ENCODE measurements at places on chromosomes 4 and X. TPM values are rescaled to one million over a fixed set of nuclear protein-coding genes. Genes with fewer than 3 reads are reported as not detected.

GRCh38 chrX:55624403-55624802, 1.2 kb downstream of the FOXR2 start:
- no peak for DNase-seq

MSANTD1 gene
- 10.1 TPM for total RNA-seq

DNA sequence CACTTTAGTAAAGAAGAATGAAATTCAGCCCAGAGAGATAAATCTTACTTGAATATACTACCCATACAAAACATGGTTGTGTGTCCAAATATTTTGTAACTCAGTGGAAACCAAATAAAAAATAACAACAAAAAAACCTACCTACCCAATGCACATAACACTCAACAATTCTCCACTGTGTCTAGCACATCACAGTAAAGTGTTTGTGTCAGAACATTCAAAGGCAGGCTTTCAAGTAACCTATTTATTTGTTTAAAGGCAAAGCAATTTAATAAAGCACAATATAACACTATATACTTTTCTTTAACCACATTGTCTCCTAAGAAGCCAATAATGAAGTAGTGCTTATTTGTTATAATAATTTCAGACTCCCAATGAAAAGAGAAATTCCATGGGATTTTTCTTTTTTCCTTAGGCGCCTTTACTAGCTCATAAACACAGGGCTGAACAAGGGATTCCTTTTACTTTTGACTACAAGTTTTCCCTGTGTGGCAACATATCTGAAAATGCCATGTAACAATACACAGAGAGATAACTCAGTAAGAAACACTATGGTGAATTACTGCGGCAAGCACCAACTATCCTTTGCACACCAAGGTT, 13.7 kb downstream of the RASGEF1B start:
- no peak for DNase-seq

DNA sequence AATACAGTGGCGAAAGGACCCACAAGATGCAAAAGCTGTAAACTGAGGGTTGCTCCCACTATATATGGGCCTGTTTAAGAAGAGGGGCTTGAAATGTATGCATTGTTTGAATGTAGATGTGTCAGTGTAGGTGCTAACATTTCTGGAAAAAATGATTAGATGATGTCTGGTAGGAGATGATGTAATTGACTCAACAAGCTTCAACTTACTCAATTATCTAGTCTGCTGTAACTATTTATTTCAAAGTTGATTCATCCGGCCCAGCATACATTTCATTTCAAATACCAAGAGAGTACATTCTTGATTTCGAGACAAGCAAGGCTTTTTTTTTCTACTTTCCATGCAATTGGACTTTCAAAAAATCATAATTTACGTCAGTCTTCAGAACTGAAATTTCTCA, 9.3 kb upstream of the ENAM start:
- DNase-seq, result no peak

DNA sequence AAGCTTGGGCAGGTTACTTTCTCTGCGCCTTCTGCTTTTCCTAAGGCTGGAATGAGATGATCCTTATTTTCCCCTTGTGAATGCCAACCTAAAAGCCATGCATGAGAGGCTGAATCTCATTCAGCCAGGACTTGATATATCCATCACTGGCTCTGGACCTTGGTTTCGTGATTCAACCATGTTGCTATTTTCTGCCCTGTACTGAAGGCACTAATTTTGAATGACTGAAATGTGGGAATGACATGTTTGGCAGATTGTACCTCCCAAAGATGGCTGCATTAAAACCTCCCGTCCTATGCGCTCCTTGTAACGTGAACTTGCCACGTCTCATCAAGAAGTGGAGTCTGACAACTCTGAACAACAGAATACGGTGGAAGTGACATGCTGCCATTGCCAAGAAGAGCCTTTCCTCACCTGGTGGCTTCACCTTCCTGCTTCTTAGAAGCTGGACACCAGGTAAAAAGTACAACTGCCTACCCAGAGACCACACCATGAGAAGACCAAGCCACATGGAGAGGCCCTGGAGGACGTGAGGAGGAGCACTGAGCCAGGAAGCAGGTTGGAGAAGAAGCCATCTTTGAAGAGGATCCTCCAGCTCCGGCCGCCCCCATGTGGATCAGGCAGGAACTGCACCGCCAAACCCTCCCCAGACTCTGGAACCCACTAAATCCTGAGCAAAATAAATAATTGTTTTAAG, 174.5 kb downstream of the NSUN7 start:
- DNase-seq, result peak; percentile 71

TEX13D gene
- 3.3 TPM for total RNA-seq
